ENCODE measurements at places on chromosomes 3 and 15.

DNA sequence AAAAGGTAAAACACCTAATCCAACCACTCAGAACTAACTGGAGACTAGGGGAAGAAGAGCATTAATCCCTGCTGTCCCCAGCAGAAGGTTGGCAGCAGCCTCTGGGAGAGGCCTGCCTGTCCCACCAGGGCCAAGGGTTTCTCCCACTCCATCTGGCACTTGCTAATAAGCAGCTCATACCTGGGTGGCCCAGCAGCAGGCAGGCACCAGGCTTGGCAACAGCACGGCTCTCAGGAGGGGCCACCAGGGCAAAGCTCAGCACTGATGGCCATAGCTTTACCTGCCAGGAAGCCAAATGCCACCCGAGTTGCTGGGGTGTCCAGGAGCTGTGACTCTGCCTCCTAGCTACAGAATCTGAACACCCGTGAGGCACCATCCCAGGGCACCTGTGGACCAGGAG is 58.3 kb downstream of the BOC start:
- no peak for DNase-seq

DNA sequence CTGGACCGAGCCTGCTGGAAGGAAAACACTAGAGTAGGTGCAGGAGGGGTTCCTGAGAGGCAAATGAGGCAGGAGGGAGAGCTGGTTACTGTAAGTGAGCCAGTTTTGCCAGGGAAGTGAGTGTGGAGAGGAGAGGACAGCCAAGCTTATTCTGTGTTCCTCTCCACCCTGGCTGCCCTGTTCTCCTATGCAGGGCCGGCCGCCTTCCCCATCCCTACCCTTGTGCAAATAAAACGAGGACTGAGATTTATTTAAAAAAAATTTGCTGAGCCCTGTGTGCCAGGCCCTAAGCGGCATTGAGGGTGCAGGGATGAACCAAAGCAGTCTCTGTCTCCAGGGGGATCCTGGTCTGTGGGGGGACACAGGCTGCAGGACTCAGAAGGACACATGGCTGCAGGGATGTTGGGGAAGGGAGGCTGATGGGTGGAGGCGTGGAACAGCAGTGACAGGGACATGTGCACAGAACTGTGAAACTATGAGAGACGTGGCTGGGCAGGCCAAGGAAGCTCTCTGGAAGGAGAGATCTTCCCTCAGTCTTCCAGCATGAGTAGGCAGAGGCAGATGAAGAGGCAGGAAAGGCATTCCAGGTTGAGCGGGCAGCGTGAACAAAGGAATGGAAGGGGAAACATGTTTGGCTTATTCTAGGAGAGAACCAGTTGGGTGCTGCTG is 12.1 kb downstream of the CORO2B start:
- no peak for DNase-seq

DNA sequence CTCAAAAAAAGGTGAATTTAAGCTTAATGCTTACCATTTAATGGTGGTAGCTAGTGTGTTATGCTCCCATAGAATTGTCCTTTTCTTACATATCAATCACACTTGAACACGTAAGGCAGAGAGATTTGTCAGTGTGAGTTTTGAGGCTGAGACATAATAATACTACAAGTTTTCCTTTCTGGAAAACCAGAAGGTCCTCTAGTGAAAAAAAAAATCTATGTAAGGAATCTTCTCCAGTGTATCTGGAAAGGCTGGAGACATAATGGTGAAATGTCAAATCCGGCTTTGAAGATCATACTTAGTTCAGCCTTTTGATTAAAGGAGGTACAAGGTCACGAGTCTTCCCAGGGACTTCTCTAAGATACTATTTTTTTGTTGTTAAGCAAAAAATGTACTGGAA is 3.4 kb downstream of the TSC22D2 start:
- DNase-seq: no peak

DNA sequence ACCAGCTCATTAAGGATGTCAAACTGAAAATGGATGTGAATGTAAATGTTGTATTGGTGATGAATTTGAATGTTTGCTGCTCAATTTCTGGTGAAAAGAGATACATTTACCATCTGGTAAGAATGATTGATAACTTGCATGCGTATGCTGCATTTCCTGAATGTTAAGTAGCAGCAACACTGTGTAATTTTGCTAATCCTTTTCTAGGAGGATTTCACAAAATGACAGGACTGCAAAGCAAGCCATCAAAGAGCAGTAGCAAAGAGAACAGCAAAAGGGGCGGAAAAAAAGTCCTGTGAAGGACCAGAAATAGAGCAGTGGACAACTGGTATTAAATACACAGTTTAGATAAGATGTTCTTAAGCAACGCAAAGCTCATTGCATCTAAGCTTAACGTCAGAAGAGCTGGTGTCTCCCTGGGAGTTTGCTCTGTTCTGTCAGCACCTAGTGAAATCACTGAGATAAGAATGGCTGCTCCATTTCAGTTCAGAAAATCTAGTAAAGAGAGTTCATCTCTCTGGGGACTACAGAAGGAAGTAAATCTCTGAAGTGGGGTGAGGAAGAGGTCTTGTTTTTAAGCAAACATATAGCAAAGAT is 23.5 kb upstream of the PAQR5 start:
- DNase-seq: no peak

DNA sequence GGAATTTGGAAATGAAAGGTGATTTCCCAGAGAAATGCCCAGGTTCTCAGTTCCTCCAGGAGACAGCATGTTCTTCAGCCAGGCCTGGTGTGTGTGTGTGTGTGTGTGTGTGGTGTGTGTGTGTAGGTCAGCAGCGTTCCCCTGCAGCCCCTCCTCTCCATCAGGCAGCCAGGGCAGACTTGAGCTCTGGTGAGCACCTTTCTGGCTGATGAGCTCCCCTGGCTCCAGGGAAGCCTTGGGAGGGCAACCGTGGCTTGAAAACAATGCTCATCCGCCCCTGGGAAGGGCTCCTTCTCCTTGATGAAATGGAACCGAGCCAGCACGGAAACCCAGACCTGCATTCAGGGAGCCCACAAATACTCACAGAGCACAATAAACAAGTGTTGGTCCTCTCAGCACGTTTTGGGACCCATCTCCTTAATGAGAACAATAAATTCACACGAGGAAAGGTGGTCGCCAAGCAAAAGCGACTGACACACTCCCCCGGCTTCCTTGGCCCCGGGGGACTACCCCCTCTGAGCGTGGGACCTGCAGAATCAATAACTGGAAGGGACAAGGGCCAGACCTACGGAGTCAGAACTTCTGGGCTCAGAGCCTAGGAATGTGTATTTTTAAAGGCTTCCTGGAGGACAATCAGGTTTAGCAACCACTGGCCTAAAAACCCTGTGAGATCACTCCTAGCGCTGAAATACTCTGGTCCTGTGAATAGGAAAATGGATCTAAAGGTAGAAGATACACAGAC is 38.6 kb upstream of the HES1 start:
- no peak for DNase-seq
